ENCODE measurements at places on chromosomes 1 and 21.

GRCh38 chr1:224392411-224393249 lies 36.0 kb downstream of the CNIH4 start:
- no peak for DNase-seq

- DNase-seq, result no peak
Measured at GRCh38 chr1:31911994-31912780, 26.0 kb downstream of the PTP4A2 start.

- no peak for DNase-seq
Measured at GRCh38 chr1:107570768-107571167, 394.2 kb downstream of the VAV3 start.

GRCh38 chr1:23242414-23242813 lies 25.1 kb upstream of the HTR1D start:
- DNase-seq, result no peak

DNA sequence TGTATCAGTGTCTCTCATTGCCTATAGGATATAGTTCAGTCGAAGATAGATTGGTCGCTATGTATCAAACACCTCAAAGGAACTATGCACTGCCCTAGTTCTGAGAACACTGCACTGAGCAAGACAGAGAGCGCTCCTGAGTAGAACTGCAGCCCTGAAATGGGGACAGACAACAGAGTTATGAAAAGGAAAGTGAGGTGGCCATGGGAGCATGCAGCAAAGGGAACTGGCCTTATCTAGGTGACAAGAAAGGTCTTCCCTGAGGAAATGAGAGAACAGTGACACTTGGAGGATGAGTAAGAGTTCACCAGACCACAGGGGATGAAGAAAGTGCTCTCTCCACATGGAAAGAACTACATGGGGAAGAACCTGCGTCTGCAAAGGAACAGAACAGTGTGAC lies 7.5 kb upstream of the G0S2 start:
- no peak for DNase-seq

- no peak for DNase-seq
Measured at GRCh38 chr1:121538943-121539575, 354.3 kb downstream of the SRGAP2C start.

- peak; percentile 49 for DNase-seq
Measured at GRCh38 chr1:186618401-186619170, 61.6 kb downstream of the PTGS2 start.

GRCh38 chr21:14975136-14975919 lies 89.5 kb downstream of the NRIP1 start:
- DNase-seq, result no peak

DNA sequence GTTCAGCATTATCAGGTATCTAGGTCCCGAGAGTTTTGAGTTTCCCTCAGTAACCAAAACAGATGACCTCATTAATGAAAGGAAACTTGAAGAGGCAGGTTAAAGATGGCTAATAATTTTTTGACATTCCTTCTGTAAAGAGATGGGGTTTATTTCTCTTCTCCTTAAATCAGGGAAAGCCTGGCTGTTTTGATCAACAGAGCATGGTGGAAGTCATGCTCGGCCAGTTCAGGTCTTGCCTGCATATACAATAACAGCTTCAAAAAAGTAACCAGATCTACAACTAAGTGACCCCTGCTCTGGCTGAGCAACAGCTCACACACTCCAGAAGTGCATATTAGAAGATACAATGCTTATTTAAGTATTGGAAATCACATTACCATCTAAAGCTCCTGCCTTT lies 36.6 kb upstream of the POU2F1 start:
- DNase-seq, result no peak

DNA sequence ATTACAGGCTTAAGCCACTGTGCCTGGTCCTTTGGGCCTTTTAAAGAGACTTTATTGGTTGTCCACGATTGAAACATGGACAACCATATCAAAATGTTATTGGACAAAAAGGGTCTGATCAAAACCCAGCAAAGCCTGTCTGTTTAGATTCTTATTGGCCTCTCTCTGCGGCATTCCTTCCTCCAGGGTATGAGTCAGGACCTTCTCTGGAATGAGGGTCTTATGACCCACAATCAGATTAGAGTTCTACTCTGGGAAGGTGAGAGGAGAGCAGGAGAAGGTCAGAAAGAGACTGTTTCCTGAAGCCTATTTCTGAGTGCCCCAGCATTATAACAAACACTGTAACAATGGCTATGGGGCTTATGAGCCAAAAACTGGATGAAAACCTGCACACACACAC lies 7.9 kb downstream of the LURAP1 start:
- no peak for DNase-seq

- DNase-seq, result no peak
Measured at GRCh38 chr1:87122243-87122642, 206.4 kb upstream of the LMO4 start.

GRCh38 chr1:98723574-98723973 lies 62.1 kb downstream of the SNX7 start:
- DNase-seq, result no peak

DNA sequence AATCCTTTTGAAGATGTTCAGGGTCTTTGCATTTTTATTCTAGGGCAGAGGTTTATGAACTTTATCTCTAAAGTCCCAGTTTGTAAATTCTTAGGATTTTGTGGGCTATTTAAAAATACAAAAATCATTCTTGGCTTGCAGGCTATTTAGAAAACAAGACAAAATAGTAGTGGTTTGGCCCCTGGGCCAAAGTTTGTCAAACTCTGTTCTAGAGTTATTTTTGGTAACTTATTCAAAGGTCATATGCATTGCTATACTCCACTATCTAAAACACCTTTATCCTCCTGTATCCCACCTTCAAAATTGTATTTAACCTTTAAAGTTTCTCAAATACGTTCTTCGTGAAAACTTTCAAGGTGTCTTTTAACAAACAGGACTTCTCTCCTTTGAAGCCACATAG lies 75.5 kb upstream of the LRRC53 start:
- no peak for DNase-seq

DNA sequence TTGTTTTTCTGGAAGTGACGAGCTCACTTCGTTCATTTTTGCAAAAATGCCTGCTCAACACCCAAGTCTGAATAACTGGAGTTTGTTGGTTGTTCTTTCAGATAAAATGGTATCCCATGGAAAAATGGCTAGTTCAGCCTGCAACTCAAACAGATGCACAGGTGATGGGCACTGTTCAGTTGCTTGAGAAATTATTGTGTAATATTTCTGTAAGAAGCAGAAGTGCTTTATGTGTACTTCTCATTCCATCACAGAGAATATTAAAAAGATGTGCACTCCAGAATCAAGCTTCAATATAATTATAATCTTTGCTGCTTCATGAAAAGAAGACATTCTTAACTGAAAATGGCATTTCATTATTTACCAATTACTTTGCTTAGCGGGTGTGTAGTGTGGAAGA lies 9.1 kb downstream of the SYT2 start:
- no peak for DNase-seq

- DNase-seq, result no peak
Measured at GRCh38 chr1:50183378-50184133, 74.8 kb downstream of the ELAVL4 start.

- DNase-seq, result no peak
Measured at GRCh38 chr1:43947874-43948437, 1.2 kb downstream of the IPO13 start.

Data from stimulated activated CD4-positive, alpha-beta T cell treated with anti-CD3 and anti-CD28 coated beads, Interleukin-2, amount 100 ng/mL, for 24 hours (primary cell).